ENCODE measurements at places on chromosomes 7 and 10.

DNA sequence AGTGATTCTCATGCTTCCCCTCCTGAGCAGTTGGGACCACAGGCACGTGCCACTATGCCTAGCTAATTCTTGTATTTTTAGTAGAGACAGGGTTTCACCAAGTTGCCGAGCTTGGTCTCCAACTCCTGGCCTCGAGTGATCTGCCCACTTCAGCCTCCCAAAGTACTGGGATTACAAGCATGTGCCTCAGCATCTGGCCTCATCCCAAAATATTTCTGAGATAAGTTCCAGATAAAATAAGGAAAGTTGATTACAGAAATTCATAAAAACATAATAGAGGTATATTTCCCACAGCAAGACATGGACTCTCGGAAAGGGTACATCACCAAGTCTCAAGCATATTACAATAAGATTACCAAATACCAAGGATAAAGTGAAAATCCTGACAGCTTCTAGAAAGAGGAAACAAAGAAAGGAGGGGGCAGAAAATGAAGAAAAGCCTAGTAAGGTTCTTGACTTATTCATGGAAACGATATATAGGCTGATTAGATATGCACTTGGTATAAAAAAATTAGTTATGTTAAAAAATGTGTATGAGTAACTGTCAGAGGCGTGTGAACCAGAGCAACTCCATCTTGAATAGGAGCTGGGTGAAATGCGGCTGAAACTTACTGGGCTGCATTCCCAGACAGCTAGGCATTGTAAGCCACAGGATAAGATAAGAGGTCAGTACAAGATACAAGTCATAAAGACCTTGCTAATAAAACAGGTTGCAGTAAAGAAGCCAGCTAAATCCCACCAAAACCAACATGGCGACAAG is 35.0 kb downstream of the IQUB start:
- DNase-seq: no peak

DNA sequence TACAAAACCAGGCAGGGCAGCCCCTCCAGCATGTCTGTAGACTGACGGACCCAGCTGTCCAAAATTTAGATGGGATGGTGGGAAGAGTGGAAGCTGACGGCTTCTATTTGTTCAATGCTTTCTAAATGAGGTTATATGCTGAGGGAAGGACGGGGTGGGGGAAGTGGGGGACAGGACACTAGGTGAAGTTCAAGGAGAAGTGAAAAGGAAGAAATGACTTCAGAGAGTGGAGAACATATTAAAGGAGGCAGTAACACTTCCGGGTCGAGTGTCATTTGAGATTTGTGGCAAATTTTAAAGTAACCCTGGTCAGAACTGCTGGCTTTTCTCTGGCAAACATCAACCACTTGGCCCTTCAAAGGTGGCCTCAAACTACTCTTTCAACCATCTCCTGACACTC is 9.4 kb downstream of the PIP4K2A start:
- no peak for DNase-seq

- DNase-seq: no peak
Measured at GRCh38 chr7:15555381-15555859, 6.4 kb downstream of the AGMO start.

DNA sequence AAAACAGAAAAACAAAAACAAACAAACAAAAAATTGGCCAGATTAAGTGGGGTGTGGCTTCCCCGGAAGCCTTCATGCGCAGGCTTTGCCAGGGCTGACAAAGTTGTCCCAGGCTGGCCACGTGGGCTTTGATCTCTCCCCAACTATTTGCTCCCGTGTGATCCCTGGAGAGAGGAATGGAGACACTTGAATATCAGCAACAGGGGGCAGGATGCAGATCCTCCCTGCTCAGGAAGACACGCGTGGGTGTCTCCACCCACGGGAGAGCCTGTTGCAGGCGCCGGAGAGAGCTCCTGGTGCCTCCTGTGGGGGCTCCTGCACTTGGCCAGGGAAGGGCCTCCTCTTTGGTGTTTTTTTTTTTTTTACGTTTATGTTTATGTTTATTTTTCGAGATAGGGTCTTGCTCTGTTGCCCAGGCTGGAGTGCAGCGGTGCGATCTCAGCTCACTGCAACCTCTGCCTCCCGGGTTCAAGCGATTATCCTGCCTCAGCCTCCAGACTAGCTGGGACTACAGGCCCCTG is 19.0 kb downstream of the TRIM56 start:
- DNase-seq: no peak

DNA sequence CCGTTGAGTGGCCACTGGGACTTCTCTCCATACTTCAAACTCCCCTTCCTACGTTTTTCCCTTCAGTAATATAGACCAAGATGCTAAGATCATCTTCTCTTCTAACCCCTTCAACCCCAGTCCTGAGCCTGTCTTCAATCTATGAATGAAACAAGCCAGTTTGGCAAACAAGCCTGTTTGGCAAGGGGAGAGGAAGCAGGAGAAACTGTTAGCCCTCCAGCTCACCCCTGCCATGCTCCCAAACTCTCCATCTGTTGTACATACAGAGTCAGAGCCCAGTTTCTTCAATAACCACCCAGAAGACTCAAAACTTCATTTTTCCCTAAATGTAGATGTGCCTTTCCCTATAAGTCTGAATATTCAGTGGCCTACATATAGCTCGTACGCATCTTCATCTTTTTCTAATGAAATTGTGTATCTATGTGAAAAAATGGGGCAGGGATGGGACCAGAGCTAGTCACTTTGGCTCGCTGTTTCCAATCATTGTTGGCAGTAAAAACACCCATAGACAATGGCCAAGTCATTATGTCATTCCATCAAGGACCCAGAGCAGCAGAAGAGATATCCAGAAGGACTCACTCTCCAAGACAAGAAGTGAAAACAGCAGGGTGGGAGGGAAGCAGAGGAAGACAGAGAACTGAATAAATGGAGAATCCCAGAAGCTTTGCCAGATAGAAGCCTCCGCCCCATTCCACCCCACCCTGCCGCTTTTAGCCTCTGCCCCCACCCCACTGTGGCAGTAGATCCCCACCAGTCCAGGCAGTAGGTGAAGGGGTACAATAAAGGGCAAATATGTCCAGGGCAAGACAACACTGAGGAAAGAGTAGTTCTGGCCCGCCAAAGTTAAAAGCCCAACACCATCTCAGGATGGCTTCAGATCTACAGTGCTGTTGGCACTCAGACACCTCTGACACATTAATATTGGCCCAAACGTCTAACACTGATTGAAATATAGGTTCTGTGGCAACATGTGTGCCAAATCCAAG is 87.3 kb downstream of the DOCK4 start:
- DNase-seq: no peak

DNA sequence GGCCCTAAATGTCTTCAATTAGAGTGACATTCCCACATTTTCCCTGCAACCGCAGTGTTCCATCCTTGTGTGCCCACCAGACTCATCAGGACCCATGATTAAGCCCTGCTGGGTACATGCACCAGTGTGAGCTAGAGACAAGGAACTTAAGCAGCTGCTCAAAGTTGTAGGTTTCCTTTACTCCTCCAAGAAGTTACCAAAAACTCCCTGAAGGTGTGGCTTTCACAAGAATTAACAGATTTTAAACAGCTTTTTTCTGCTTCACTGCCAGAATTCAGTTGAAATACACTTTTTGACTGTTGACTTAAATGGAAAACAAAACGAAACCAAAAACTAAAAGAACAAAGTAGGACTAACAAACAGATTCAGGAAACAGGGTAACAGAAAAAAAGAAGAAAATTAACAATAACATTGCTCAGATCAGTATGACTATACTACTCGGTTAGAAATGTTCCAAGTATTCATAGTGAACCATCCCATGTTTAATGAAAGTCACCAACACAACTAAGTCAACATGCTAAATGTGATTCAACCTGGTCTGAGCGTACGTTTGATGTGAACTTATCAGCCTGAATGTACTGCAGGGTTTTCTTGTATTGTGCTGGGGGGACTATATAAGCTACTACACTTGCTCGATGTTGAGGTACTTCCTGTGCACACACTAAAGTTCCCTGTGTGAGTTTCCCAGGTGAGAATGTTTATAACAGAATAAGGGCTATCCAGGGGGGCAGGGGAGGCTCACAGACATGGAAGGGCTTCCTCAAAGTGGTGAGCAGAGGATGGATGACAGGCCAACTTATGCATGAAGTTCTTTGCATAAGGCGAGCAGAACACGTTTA is 22.2 kb downstream of the SLC37A3 start:
- DNase-seq: no peak

GRCh38 chr7:112192236-112193154 is 13.7 kb downstream of the DOCK4 start:
- DNase-seq: no peak

DNA sequence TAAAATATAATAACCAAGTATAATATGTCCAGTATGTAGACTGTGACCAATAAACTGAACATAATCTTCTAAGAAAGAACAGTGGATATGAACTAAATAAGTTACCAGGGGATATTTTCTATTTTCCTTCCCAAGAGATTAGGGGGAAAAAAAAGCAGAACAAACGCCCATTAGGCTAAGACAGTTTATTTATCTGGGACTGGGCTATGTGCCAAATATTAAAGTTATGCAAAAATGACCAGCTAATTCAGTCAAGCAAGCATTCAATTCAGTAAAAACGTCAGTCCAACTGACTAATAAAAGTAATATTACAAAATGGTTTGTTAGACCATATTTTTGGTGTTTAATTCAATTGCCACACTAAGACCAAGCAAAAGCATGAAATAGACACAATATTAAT is 122.2 kb downstream of the TSPAN12 start:
- no peak for DNase-seq

DNA sequence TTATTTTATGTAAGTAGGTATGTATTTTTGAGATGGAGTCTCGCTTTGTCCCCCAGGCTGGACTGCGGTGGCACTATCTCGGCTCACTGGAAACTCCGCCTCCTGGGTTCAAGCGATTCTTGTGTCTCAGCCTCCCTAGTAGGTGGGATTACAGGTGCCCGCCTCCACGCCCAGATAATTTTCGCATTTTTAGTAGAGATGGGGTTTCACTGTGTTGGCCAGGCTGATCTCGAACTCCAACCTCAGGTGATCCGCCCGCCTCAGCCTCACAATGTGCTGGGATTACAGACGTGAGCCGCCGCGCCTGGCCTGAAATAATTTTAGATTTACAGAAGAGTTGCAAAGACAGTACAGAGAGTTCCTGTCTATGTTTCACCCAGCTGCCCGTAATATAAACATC is 37.5 kb downstream of the PFKFB3 start:
- no peak for DNase-seq

- no peak for DNase-seq
Measured at GRCh38 chr7:54827734-54828133, 68.7 kb upstream of the SEC61G start.

DNA sequence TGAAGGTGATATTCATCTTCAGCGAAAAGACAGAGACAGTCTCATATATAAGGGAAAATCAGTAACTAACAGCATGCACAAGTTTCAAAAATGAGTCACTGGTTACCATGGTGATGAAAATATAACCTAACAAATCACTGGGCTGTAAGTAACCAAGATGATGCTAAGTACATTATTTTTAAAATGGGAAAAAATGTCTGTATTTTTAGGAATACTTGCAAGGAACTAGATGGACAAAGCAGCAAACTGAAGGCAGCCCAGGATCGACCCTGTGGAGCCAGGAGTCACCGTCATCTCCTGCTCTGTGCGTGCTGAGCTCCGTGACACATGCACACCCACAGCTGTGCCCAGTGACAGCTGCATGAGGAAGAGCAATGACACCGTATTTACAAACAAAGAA is 137.3 kb downstream of the ELMO1 start:
- no peak for DNase-seq

GRCh38 chr7:151132461-151133205 is 34.9 kb downstream of the GBX1 start:
- DNase-seq: no peak

GRCh38 chr7:27685893-27686292 is 23.2 kb upstream of the HIBADH start:
- no peak for DNase-seq

DNA sequence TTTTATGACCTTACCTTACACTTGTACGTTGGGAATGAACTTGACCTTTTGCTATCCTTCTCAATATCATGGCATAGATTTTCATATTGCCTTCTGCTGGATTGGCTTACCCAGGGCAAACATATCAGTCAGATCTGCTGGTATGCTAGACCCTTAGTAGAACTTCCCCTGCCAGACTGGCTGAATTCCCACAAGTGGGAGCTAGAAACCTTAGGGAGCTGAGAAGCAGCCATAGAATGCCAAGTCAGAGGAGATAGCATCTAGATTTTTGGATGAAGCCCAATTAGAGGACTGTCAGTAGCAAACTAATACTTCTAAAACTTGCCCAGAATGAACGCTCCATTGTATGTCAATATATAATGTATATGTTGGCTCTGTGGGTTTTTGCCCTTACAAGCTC is 385.0 kb downstream of the NXPH1 start:
- no peak for DNase-seq

GRCh38 chr10:93436591-93437085 is 45.5 kb downstream of the MYOF start:
- no peak for DNase-seq

DNA sequence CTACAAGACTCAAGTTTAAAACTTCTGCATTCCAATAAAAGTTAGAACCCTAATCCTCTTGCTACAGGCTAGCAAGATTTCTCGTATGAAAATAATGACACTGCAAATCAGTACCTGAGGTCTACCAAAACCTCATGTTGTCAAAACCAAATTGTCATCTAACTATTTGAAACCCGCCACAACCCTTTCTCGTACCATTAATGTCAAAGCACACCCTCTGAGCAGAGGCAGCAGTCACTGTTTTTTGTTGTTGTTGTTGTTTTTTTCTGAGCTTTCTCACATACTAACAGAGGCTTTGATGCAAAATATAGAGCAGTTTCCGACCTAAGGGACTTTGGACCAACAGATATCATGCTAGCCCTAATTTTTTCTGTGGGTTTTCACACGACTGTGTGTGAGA is 563.9 kb upstream of the C7orf33 start:
- DNase-seq: no peak

GRCh38 chr7:155237297-155237696 is 60.4 kb upstream of the INSIG1 start:
- DNase-seq: no peak

DNA sequence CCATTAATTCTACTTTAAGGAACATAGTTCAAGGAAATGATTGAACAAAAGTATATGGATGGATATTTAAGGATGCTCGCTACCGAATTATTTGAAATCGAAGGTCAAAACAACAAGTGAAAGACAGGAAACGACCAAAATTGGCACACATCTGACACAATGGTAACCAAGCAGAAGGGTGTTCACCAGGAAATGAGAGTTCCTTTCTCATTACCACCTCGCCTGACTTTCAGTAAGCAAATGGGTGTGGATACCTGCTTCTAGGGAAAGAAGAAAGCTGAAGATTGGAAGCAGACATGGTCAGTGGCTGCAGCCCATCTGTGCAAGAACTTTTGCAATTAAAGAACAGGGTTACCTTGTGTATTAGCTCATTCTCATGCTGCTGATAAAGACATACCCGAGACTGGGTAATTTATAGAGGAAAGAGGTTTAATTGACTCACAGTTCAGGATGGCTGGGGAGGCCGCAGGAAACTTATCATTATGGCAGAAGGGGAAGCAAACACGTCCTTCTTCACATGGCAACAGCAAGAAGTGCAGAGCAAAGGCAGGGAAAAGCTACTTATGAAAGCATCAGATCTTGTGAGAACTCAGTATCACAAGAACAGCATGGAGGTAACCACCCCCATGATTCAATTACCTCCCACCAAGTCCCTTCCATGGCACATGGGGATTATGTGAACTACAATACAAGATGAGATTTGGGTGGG is 6.2 kb upstream of the TMEM273 start:
- no peak for DNase-seq
